ENCODE measurements at places on chromosomes 7 and 10.

GRCh38 chr10:63166742-63167258 is 33.7 kb downstream of the NRBF2 start:
- DNase-seq: peak; percentile 13

- DNase-seq: no peak
Measured at GRCh38 chr10:12658526-12658925, 309.2 kb downstream of the CAMK1D start.

DNA sequence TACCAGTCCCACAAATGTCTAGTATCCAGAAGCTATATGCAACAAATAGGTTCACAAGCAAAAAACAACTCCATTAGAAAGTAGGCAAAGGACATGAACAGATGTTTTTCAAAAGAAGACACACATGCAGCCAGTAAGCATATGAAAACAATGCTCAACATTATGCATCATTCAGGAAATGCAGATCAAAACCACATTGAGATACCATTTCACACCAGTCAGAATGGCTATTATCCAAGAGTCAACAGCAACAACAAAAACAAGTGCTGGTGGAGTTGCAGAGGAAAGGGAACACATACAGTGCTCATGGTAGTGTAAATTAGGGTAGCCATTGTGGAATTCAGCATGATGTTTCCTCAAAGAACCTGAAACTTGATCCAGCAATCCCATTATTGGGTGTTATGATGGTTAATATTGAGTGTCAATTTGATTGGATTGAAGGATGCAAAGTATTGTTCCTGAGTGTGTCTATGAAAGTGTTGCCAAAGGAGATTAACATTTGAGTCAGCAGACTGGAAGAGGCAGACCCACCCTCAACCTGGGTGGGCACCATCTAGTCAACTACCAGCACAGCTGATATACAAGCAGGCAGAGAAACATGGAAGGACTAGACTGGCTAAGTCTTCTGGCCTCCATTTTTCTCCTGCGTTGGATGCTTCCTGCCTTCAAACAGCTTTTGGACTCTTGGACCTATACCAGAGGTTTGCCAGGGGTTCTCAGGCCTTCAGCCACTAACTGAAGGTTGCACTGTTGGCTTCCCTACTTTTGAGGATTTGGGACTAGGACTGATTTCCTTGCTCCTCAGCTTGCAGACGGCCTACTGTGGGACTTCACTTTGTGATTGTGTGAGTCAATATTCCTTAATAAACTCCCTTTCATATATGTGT is 218.4 kb upstream of the SEMA3D start:
- DNase-seq: no peak

DNA sequence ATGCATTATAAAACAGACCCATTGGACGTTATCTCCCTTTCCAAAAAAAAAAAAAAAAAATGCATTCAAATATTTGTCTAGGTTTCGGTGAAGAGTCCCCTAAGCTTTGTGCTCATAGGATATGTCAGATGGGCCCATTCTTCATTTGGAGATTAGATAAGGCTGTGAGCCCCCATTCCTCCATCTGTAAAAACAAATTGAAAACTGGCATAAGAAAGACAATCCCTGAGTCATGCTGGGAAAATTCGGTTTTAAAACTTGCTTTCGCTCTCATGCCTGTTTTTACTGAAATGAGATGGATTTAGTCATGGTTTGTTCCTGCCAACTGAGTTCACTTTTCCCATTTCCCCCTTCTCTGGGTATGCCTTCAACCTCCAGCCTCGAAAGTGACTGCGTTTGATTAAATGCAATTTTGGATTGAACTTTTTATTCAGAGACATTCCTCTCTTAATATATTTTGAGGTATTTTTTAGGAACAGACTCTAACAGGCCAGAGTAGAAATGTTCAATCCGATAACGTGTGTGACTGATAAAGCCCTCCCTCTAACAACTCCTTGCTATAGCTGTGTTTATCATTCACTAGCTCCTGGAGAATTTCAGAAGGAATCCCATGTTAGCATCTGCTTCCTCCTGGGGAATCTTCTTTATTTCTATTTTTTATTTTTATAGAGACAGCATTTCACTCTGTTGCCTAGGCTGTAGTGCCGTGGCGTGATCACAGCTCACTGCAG is 190.9 kb upstream of the LYZL2 start:
- DNase-seq: no peak

DNA sequence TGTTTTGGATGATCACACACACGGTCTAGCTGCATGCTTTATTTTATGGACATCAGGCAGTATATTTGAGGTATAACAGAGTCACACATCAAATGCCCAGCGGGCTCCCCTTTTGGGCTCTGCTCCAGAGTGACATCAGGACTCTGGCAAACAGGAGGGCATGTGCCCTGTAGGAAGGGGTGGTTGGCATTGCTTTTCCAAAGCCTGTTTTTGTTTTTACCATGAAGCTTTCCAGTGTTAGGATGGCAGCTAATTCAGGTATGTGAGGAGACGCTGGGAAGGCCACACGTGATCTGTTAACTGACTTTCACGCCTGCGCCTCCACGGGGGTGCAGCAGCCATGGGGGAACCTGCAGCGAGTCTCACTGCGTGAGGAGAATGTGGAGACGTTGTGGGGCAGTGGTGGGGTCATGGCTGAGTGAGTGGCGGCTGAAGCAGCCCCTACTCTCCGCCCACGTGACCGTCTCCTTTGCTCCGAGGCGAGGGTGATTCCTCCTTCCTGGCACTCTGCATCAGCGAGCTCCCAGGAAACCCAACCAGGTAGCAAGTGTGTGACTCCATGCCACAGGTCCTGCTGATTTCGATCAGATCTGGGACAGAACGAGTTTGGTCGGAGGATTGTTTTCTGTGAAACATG is 117.7 kb downstream of the ANKRD61 start:
- DNase-seq: no peak

- DNase-seq: no peak
Measured at GRCh38 chr7:150476819-150477631, 26.6 kb downstream of the GIMAP8 start.

DNA sequence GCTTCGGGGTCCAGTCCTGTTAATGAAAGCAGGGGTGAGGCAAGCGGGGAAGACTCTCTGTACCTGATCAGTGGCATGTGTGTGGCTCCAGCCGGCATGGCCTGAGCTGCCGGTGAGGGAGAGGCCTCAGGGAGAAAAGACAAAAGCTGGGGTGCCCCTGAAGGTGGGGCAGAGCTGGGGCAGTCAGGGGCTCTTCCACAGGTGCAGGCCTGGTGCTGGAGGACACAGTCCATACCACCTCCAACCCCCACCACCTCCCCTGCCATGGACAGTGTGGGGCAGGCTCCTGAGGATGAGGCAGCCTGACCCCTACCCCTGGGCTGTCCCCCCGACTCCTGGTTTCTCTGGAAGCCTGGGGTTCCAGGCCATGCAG is 129.5 kb downstream of the LHPP start:
- no peak for DNase-seq

GRCh38 chr10:25573316-25573715 is 360.7 kb upstream of the MYO3A start:
- no peak for DNase-seq

- DNase-seq: no peak
Measured at GRCh38 chr10:42623929-42624328, 14.4 kb downstream of the ZNF33B start.

DNA sequence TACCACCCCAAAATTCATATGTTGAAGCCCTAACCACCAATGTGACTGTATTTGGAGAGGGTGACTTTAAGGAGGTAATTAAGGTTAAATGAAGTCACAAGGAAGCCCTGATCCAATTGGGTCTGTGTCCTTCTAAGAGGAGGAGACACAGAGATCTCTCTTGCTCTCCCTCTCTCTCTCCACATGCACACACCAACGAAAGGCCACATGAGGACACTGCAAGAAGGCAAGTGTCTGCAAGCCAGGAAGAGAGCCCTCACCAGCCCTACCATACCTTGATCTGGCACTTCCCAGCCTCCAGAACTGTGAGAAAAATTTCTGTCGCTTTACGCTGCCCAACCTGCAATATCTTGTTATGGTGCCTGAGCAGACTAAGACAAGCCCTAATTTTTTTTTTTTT is 56.0 kb upstream of the NEBL start:
- DNase-seq: no peak

- DNase-seq: no peak
Measured at GRCh38 chr7:21753071-21753470, 192.6 kb downstream of the CDCA7L start.

DNA sequence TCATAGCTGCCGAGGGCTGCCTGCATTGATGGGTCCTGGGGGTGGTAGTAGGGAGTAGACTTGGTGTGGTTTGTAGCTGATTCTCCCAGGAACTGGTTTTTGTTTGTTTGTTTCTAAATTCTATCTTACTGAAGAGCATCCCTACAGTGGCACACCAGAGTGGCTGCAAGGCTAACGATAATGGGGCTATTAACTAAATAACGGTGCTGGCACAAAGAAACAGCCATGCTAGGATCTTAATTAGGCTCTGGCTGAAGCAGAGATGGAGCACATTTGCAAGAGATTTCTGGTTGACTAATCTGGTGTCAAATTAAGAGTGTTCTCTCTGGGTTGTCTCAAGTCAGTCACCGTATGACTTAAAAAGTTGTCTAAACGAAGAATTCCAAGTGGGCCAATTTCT is 590.0 kb downstream of the NRG3 start:
- DNase-seq: no peak

DNA sequence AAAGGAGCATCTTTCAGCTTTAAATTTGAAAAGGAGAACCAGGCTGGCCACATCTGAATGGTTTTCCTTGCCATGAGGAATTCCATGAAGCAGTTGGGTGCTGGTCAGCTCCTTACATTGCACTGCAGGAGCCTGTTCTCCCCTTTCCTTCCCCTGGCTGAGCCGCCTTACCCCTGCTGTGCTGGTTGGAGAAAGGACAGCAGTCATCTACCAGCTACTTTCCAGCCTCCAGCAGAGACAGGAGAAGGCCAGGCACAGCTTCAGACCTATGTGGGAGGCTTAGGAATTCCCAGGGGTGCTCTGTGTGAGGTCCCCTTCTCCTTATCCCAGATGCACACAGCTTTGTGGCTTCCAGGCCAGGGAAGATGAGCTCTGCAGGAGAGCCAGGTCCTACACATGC is 4.7 kb downstream of the C10orf71 start:
- DNase-seq: no peak

DNA sequence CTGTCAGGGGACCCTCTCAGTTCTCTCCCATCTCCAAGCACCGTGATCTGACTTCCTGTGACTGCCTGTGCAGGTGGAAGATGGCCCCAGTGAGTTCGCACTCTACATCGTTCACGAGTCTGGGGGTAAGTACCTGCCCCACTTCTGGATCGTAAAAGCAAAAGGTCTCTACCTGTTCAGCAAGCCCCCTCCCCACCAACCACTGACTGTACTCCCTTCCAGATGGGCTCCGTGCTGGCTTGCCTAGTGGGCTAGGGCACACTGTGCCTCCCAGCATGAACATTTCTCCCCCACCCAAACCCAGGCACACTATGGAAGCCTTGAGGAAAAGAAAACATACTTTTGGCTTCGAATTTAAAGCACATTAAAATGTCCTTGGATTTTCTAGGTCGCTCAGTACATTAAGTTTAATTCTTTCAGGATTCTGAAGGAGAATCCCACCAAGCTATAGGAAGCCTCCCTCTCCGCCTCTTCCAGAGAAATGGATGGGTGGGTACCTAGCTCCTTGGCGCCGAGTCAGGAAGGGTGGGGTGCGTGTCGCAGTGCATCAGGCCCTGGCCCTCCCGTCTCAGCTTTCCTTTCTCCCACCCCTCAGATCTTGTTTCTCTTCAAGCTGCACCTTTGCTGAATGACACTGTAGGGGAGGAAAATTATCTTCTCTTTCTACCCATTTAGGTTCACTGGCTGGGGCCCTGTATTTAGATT is 11.0 kb upstream of the ZNF22 start:
- DNase-seq: no peak

DNA sequence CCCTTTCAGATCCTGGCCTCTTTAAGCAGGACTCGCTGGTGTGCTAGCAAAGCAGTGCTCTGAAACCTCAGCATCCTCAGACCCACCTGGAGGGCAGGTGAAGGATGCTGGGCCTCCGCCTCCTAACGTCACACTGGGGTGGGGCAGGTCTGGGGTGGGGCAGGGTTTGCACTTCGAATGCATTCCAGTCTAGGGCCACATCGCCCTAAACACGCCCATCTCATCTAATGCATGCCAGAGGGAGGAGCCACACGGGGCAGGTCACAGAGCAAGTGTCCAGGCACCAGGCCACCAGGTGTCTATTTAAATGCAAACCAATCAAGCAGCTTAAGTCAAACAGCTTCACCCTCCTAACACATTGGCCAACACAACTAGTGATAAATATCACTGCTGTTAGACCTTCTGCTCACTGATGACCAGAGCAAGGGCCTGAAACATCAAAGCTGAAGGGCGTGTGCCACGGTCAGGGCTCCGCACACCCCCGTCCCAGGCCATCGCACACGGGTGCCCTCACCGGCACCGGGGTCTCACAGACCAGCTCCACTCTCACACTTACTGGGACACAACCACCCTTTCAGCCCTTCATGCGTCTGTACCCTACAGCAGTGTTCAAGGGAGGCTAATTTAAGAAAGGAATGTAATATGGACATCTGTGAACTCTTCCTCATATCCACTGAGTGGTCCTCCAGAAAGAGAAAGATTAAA is 47.1 kb downstream of the DIP2C start:
- DNase-seq: no peak

DNA sequence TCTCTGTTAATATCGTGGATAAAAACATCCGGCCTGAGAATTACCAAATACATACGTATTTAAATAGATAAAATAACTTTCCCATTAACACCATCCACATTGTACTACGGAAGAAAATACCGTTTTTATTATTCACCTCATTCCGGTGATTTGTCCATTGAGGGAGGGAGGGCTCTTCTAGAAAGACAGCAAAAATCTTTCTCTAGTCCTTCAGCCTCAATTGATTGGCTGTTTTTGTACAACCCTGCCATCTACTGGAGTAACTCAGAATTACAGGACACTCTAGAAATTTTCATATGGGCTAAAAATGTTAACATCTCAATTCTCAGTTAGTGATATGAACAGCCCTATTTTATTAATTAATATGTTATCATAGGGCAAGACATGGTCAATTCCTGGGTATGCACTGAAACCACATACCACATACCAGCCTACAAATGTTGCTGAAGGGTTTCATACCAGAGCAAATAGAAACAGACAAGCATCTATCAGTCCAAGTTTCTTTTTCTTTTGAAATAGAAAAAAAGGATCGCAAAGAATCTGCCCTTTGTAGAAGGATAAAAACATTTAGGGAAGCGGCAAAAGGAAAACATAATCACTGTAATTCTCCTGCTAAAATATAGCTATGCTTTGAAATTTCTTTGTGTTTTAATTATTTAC is 55.8 kb upstream of the CDCA7L start:
- peak; percentile 68 for DNase-seq

- DNase-seq: no peak
Measured at GRCh38 chr7:155735442-155736115, 76.7 kb downstream of the SHH start.

DNA sequence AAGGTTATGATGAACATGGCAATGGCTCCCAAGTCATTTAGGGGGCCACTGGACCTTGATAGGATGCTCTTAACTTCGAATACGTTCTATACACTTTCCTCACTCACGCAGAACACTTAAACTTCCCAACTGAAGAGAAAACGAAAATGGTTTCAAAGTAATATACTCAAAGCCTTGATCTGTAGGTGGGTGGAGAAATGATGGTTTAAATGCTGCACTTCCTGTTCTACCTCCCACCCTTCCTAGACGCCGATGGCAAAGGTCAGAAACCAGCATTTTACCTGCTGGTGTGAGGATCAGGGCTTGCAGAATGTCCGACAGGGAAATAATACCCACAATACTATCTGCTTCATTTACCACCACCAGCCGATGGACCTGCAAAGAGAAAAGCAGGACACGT is 40.5 kb upstream of the RHEB start:
- DNase-seq: no peak
